Karpas-422 (cell line): ENCODE measurements at places on chromosomes 5 and 9. TPM values are rescaled to one million over a fixed set of nuclear protein-coding genes. Genes with fewer than 3 reads are reported as not detected.

GOLM1 gene
- not detected in 2 replicates for total RNA-seq

GRCh38 chr9:90872835-90873294 is 71.2 kb downstream of the SYK start:
- no peaks in the 10 kb centered on the region for H3K27me3 ChIP-seq
- no peak overlapping the region for H3K4me3 ChIP-seq

- no peak within 1 kb of the TSS for H3K27ac ChIP-seq
- DNase-seq = no peak
- no peaks in the 10 kb centered on the region for H3K36me3 ChIP-seq
Observed at GRCh38 chr9:35689542-35690293, at the start of gene TPM2. TSS of gene TPM2 (minus strand) at chr9:35689925. CDS start at chr9:35689817, 108 bp downstream.

DNA sequence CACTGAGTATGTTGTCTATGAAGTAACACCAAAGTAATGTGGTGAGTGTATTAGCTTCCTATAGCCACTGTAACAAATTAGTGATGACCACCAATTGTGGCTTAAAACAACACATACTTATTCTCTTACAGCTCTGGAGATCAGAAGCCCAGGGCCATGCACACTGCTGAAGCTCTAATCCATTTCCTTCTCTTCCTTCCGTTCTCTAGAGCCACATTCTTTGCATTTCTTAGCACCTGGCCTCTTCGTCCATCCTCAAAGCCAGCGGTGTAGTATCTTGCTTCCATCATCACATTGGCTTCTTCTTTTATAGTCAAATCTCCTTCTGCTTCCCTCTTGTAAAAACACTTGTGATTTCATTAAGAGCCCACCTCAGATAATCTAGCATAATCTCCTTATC is 230.3 kb upstream of the RFX3 start:
- H3K4me1 ChIP-seq = peaks cover 20% of the 10 kb centered on the region
- H3K27ac ChIP-seq = no peak overlapping the region
- H3K4me3 ChIP-seq = no peak overlapping the region
- H3K36me3 ChIP-seq = no peaks in the 10 kb centered on the region
- no peak for DNase-seq

GRCh38 chr9:111598733-111599091 is 735 bp downstream of the PTGR1 start:
- H3K27me3 ChIP-seq = no peaks in the 10 kb centered on the region
- H3K36me3 ChIP-seq = no peaks in the 10 kb centered on the region
- no peak overlapping the region for H3K4me3 ChIP-seq
- H3K4me1 ChIP-seq = peaks cover 4% of the 10 kb centered on the region

CDH10 gene
- total RNA-seq = not detected in 2 replicates

DNA sequence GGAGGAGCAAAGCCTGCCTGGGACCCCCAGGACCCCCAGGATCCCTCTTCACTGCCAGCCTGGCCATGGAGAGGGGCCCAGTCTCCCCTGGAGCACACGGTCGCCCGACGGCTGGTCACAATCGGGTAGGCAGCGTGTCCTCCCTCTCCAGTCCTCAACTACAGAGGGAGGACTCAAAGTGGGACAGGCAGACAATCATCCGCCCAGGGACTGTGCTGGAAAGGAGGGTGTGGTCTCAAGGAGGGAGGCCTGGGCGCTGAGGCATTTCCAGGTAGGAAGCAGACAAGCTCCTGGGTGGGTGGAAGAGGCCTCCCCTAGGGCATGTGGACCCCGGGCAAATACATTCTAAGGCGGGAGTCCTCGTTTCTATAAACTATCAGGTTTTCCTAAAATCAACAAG is 93.2 kb upstream of the ADAMTS2 start:
- no peaks in the 10 kb centered on the region for H3K4me1 ChIP-seq
- H3K36me3 ChIP-seq = no peaks in the 10 kb centered on the region
- DNase-seq = no peak
- no peak overlapping the region for H3K27ac ChIP-seq

CLIC3 gene
- not detected in 2 replicates for total RNA-seq

DNA sequence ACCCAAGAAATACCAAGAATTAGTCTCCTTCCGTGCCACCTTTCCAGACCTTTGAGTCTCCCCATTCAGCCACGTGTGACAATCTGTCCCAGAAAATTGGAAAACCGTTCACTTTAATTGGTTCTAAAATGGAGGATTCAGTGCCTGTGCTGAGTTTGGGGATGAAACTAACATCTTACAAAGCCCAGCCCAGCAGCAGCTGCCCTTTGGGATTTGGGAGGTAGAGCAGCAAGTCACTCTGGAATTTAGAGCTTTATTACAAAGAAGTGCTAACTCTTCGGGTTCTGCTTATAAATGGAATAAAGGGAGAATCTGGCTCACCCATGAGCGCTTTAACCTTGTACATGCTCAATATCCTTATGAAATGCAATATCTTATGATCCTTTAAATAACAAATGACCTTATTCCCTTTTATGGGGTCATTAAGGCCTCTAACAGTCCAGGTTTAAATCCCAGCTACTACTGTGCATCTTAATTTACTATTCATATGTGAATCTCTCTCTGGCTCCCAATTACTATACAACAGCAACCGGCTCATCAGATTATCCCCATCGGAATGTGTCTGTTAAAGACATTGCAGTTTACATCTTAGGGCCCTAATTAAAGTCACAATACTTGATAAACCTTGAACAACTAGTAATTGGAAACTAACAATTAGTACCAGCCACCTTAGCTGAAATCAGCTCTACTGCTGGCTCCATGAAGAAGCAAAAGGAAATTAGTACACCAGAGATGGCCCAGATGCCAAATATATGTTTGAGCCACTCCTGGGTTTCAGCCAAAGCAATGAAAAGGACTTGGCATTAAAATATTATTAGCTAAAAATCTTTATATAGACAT is 271.8 kb upstream of the SMARCA2 start:
- DNase-seq = no peak
- H3K4me3 ChIP-seq = no peak overlapping the region
- H3K27me3 ChIP-seq = no peaks in the 10 kb centered on the region
- H3K27ac ChIP-seq = no peak overlapping the region

CPLANE1 gene
- 0.04 TPM in 2 replicates for total RNA-seq

NTRK2 gene
- not detected in 2 replicates for total RNA-seq

- no peak overlapping the region for H3K4me3 ChIP-seq
- DNase-seq = no peak
- no peaks in the 10 kb centered on the region for H3K36me3 ChIP-seq
- H3K27me3 ChIP-seq = no peaks in the 10 kb centered on the region
- no peaks in the 10 kb centered on the region for H3K4me1 ChIP-seq
Observed at GRCh38 chr5:76532973-76533372, 90.2 kb downstream of the F2RL2 start.

GRCh38 chr5:55498457-55498856 is 36.3 kb downstream of the PLPP1 start:
- no peaks in the 10 kb centered on the region for H3K27me3 ChIP-seq
- H3K36me3 ChIP-seq = no peaks in the 10 kb centered on the region
- H3K4me3 ChIP-seq = no peak overlapping the region
- H3K4me1 ChIP-seq = no peaks in the 10 kb centered on the region
